Panc1 (cell line): ENCODE measurements at places on chromosomes 13 and 19.

- no peak for DNase-seq
Observed at GRCh38 chr13:49584771-49585182, 581 bp downstream of the RCBTB1 start.

DNA sequence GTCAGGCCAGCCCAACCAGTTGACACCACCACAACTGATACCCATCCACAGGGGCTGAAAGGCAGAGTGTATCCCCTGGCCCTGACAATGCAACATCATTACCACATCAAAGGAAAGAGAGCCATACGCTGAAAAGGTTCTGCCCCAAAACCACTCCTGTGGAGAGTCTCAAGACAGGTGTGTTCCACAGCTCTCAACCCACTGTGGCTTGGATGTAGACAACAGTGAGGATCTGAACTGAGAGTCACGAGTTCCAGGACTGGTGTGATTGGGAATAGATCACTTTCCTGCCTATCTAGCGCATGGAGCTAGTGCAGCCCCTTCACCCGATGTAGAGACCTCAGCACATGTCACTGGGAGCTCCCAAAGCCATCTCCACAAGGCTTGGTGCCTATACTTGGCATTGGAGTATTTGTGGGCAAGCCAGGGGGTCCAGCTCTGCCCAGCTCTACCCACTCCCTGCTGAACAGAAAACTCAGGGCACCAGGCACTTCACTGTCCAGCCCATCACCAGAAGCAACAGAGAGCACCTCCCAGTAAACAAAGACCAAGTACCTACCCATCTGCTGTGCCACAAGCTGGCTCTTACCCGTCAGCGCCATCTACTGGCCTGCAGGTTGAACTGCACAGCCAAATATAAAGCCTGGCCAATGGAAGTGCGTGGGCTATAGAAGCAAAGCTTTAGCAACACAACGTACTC, 579.5 kb downstream of the UQCRFS1 start:
- DNase-seq, result peak; percentile 15

DNA sequence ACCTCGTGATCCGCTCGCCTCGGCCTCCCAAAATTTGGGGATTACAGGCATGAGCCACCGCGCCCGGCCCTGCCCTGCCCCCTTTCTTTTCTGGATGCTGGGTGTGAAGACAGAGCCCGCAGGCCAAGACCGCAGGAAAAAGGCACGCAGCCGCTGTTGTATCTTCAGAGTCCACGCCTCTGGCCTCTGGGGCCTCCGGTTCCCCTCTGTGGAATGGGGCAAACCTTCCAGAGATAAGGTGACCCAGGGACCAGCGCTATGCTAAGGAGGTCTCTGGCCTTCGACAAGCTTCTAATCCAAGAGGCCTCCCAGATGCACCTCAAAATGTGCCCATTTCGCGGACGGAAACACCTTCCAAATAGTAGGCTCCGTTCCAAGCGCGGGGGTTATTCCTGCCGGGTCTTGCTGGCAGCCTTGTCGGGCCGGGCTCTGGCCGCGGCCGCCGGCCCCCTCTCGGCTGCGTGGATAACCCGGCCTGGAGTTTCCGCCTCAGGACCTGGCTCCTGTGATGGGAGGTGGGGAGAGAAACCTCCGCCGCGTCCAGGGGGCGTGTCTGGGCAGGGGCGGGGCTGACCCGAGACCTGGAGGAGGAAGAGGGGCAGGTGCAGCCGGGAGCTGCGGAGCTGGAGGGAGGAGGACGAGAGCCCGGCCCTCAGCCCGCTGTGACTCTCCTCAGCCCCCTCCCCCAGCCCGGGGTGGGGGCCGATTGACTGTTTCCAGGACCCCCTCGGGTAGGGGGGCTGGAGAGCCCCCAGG, 13.1 kb downstream of the TJP3 start:
- no peak for DNase-seq

DNA sequence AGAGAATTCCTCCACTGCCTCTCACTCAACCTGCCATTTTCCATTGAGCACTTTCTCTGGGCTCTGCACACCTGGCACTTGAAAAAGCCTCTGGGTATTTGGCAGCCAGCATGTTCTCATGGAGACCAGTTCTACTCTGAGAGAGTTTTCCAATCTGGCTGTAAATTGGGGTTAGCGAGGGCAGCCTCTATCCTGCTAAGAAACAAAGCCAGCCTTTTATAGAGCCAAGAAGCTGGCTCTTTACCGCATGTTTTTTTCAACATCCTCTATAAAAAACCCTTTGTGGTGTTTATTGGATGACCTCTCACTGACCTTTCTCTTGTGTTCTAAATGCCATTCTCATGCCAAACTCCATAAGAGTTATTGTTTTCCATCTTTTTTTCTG, 52.6 kb upstream of the RCBTB2 start:
- DNase-seq, result no peak

DNA sequence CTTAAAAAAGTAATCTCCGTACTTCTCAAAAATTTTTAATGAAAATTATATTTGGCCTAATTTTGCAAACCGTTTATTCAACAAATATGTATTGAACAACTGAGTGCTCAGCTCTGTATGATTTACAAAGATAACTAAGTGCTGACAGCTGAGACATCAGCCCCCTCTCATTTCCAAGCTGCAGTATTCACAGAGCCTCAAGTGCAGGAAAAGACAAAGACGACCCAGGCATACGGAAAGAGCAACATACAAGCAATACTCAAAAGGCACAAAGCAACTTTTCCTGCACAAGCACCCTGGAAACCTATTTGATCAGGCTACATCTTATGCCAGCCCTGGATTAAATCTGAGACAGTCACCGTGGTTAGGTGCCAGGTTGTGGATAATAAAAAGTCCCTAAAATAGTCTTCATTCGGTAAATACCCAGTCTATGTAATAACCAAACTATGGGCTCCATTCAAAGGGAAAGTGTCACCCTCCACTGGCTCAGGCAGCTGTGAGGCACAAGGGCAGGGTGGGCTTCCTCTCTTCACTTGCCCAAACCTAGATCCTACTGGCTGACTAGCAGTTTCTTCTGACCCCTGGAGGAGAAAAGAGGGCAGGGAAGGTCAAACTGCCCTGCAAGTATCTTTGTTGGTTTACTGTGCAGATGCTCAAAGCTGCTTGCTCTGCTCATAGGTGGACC, 65.5 kb downstream of the TBC1D4 start:
- DNase-seq, result no peak

DNA sequence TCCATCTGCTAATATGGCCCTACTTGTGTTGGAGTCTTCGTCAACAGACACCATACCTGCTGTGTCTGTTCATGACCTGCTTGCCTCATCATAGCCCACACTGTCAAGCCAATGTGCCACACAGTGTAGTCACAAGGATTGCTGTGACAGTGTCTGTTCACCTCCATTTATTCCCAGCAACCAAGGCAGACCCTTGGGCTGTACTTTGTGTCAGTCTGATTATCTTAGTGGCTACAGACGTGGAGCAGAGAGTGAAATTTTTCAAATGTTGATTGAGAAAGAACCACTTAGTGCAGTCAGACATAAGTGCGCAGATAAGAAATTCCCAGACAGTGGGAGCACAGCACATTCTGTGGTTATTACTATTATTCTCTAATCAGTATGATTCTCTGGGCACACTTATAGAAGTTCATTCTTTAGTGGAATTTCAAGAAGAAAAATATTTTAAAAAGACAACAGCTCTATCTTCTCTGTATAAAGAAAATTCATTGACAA, 184.6 kb downstream of the GPC6 start:
- no peak for DNase-seq

DNA sequence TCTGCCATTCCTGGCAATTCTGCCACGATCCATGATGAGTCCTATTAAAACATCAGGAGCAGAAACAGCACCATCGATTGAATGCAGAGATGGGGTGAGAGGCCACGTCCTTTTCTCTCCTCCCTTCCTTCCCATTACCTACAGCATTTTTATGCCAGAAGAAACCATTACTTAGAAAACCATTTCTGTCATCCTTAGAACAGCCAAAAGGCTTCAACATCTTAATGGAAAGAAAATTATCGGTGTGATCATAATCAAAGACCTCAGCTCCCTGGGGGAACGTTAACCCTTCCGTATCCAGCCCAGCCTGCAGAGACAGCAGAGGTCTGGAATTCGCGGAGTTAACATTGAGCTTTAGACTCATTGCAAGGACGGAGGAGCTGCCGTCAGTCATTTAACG, 56.0 kb upstream of the SIAH3 start:
- no peak for DNase-seq

DNA sequence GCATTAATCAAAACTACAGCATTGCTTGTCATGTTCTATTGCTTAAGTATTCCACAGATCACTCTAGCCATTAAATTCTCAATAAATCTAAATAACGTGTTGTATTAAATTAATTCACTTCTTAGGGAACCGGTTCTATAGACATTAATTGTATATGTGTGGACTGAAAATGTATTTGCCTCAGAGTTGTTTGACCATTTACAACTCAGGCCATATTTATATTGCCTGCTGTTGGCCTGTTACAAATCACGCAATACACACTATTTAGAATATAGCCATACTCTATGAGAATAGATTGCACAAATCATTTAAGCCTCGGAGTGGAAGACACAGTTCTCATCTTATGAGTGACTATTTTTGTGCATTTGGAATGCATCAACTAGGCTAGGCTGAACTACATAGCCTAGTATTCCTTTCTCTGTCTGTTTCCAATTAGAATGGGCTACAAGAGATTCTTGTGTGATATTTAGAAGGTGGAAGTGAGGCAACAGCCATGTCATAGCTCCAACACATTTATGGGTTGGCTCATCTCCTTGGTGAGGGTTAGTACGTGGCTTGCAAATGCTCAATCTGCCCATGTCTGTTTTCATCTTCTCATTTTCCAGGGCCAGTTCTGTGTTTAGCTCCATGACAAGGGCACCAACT, 1116.1 kb downstream of the PCDH9 start:
- no peak for DNase-seq

GRCh38 chr13:31042481-31043165, 110.2 kb downstream of the TEX26 start:
- DNase-seq, result no peak

GRCh38 chr13:27842571-27842970, 50.3 kb downstream of the GSX1 start:
- DNase-seq, result no peak

DNA sequence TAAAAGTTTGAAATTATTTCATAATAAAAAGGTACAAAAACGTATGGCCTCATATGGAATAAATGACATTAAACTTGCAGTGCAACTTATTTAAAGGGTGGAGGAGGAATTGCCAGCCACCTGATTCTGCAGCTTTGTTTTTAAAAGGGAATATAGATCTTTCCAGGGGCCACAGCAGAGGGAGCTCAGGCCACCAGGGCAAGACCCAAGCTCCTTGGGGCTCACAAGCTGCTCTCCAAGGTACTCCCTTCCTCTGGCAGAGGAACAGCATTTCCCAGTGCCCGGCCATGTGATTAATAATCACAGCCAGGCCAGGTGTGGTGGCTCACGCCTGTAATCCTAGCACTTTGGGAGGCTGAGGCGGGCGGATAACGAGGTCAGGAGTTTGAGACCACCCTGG, 6.2 kb downstream of the ACOD1 start:
- DNase-seq, result no peak

DNA sequence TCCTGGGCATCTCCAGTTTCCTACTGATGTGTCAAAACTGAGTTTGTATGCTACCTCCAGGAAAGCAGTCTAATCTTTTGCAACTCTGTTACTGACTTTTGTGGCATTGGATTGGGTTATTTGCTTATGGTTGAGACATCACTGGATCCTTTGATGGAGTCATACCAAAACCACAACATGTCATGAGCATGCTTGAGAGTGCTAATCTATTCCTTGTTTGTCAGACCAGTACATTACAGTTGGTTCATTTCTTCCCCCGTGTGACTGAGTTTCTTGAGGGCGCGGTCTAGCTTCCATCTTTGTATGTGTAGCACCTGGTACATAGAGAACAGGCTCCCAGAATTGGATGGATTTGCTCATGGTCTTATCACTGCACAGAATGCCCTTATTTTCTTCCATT, 43.2 kb downstream of the SUGT1 start:
- no peak for DNase-seq

DNA sequence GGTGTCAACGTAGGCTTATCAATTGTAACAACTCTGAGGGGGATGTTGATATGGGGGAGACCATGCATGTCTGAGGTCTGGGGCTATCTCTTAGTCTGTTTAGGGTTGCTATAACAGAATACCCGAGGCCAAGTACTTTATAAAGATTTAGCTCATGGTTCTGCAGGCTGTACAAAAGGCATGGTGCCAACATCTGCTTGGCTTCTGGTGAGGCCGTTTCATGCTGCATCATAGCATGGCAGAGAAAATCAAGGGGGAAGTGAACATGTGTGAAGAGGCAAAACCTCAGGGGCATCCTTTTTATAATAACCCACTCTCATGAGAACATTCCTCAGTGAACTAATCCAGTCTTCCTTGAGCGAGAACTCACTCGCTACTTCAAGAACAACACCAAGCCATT, 353.8 kb downstream of the ENOX1 start:
- DNase-seq, result no peak

DNA sequence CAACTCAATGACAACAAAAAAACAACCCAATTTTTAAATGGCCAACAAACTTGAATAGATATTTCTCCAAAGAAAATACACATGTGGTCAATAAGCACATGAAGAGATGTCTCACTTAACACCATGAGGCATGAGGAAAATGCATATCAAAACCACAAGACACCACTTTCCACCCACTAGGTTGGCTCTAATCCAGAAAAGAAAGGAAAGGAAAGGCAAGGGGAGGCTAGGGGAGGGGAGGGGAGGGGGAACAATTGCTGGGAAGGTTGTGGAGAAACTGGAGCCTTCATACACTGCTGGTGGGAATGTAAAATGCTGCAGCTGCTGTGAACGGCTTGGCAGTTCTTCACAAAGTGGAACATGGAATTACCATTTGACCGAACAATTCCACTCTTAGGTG, 854.3 kb downstream of the UQCRFS1 start:
- DNase-seq, result no peak

DNA sequence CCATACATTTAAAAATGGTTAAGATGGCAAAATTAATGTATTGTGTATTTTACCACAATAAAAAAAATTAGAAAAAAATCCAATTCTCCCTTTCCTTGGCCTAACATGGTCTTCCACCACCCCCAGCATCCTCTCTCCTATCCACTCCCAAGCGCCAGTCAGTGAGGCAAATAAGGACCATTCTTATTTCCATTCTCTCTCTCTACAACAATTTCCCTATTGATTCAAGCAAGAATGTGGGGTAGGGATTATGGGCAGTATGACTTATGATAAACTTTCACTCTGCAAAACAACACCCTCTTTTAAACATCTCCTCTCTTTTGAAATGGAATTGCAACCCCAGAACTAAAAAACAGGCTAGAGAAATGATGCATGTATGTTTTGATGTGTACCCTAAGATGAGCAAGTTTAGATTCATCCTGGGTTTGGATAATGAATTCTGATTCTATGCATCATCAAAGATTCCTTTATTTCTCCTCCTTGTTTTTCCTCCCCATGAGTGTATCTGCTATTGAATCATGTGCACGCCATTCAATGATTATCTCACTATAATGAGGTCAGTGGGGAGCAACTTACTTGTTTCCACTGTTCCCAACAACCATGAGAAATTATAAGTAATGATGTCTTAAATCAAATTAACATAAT, 3.5 kb downstream of the STARD13 start:
- no peak for DNase-seq

DNA sequence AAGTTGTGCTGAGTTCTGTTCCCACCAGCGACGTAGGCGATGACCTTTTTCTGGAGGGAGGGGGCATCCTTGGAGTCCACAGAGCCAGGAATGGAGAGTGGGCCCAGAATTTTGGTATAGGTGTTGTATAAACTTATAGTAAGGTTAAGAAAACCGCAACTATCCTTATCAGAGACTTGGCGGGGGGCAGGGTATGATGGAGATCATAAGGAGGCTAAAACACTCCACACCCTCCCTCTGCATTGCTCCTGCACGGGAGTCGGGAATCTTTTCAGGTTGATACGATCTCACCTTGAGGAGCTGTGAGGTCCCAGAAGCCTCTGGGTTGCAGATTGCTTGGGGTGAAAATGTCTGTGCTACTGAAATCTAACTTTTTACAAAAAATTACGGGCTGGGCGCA, 6.3 kb upstream of the CEACAM19 start:
- DNase-seq, result no peak
